ENCODE measurements at places on chromosomes 1 and 21. TPM values are rescaled to one million over a fixed set of nuclear protein-coding genes. Genes with fewer than 3 reads are reported as not detected.

GRCh38 chr1:9200441-9200840, 34.1 kb upstream of the H6PD start:
- DNase-seq = no peak

The ACOT11 gene
- total RNA-seq = 1.4 TPM

The OR2L5 gene
- not detected for total RNA-seq

DNA sequence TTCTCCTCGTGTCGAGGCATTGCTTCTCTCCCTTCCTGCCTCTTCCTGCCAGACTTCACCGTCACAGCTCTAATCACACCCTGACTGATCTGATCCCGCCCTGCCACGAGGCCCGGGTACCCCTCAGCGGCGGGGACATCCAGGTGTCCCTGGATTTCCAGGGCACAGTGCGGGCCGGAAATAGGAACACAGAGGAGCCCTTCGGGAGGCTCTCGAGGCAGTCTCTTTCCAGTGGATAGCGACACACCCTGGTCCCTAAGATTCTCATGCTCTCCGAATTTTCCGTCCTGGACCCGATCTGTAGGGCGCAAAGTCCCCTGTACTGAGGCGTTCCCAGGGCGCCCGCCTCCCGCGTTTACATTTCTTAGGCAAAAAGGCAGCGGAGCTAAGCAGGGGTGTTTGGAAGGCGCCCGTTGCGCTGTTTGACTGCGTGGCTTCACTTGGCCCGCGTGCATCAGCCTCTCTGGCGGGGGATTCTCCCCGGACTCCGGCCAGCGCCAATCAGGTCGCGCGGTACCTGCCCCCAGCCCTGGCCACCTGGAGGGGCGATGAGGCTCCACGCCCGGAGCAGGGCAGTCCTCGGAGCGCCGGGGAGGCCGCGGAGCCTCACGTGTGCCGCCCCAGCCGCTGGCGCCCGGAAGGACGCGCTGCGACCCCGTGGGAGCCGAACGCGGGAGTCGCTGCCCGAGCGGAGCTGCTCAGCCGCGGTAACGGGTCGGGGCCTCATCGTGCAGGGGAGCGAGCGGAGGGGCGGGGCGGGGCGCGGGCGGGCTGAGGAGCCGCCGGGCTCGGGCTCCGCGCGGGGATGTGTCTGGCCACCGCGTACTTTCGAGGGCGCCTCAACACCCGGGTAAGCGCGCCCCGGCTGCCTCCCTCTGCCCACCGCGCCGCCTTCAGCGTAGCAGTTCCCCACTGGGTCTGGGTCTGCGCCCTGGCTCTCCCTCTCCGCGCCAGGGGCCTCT, at the start of gene FAM163A:
Gene FAM163A (plus strand): TSS at position 575 of the 962 bp plus-strand sequence. CDS start 69,807 bp downstream, outside the sequence.
- peak; percentile 28 for DNase-seq

DNA sequence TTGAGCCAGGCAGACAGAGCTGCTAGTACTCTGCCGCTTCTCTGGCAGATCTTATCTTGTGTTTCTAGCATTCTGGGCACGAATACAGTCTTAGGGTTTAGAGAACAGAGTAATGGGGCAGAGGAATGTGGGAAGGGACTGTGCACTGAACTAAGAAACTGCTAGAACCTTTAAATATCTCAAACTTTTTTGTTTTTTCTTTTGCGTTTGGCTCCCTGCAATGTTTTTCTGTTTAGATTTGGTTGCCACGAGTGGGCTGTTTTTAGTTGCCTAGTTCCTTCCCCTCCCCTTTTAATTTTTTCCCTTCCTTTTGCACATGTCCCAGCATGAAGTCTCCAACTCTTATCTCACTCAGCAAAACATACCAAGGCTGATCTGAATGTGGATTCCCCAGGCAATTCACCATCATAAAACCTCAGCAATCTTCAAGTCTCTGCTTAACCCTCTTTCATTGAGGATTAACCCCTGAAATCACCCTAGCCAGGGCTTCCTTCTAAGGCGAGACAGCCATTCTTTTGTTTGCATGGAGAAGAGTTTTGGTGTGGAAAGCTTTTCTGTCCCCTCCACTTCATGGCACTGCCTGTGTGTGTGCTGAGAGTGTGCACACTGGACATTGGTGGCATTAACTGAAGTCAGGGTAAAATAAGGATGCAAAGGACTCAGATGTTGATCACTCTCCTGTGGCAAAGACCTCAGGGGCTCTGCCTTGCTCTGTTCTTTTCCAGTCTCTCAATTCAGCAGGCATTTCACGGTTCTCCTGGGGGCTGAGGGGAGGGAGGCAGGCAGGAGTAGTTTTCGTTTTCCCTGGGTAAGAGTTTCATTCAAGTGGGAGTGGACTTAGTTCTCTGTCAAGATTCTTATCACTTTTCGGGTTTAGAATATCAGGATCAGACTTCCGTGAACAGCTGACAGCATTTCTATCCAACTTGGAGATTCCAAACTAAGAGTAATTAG, 2.8 kb upstream of the ATF3 start:
- DNase-seq = no peak

GRCh38 chr1:244052728-244053312, 1.7 kb downstream of the ZBTB18 start:
- no peak for DNase-seq

DNA sequence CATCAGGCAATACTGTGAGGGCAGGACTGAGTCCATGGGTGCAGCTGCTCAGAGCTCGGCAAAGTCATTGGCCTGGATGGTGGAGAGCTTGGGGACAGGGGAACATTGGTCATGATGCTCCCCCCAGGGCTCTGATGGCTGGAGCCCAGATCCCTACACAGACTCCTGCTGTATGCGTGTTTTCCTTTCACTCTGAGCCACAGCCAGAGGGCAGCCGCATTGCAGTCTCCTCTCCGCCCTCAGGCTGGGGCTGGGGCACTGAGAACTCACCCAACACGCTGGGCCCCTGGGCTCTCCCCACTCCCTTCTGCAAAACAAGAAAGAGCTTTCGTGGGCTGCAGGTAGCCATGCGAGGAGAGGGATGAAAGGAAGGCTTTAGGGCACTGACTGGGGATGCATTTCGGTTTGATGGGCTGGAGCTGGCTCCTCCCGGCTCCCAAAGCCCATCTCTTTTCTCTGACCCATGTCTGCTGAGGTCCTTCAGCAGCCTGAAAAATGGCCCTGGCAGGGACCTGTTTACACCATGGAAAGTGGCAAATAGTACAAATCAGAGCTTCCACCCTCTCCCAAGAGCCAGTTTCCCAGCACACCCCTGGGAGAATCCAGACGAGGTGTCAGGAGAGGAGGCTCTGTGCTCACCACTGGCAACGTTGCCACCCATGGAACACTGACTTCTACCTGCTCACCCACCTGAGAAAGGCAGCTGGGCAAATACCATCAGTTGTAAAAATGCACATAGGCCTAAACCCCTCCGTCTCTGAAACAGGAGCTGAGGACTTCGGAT, 43.8 kb downstream of the CAPN2 start:
- DNase-seq = no peak

The PTPN7 gene
- total RNA-seq = not detected

DNA sequence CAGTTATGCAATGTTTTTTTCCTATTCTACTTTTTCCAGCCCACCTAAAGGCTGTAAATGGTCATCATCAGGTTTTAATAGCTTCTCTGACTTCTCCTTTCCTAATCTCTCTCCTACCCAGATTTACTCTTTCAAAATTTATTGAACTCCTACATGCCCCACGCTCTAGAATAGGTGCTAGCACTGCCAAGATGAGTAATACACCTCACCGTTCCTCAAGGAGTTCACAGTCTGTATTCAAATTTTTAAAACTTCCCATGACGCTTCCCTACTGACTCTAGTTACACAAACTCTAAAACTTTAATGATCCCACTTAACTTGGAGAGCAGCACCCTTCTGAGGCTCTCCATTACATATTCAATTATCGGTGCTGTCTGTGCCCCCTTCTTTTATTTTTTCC, 51.6 kb downstream of the ALG14 start:
- DNase-seq = peak; percentile 4

- peak; percentile 98 for DNase-seq
Measured at GRCh38 chr1:206674745-206675175, 9.9 kb upstream of the MAPKAPK2 start.

DNA sequence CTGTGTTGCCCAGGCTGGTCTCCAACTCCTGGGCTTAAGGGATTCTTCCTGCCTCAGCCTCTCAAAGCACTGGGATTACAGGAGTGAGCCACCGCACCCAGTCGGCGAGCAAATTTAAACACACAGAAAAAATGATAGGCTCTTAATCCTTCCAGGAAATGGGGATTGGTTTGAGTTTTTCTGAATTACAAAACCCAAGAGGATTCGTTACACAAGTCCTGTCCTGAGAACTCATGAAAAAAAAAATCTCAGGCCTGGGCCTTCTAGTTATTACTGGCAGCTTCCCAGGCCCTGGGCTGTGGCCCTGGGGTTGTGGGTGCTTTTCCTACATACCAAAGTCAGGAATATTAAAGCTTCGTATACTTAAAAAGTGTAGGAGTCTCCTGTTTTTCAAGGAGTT, 6.3 kb upstream of the IFNGR2 start:
- peak; percentile 84 for DNase-seq

DNA sequence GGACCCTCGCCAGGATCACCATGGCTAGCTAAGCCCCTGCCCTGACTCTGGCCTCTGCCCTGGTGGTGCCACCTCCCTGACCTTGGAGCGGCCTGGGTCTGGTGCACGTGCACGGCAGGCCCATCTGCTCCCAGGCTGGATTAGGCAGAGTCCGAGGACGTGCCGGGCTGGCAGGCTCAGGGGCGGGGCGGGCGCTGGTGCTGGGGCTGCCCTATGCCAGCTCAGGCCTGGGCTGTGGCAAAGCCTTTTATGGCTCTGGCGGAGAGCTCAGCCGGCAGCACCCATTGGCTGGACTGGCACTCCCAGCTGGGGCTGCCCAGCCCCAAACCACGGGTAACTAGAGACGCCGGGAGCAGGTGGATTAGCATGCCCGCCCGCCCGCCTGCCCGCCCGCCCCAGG, 17.1 kb upstream of the EDN2 start:
- DNase-seq = peak; percentile 96

- peak; percentile 27 for DNase-seq
Measured at GRCh38 chr1:187310038-187310631, 481.4 kb downstream of the PLA2G4A start.

DNA sequence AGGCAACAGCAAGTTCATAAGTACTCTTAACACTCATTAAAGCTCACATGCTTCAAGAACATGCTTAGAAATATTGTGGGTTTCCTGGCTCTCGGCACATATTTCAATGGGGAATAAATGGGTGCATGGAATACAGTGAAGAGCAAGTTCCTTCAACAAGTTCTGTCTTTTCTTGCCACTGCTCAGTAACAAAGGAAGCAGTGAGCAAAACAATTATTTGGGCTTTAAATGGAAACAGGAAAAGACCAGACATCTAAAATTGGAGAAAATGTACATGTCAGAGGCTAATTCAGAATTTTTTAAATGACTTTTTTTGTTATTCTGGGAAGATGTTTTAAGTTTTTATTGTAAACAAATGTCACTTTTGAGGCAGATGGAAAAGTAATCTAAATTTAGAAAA, 478.7 kb downstream of the SETD4 start:
- no peak for DNase-seq
